ENCODE measurements at places on chromosomes 3 and 15.

GRCh38 chr3:13134879-13135206 is 61.6 kb upstream of the IQSEC1 start:
- DNase-seq: no peak

DNA sequence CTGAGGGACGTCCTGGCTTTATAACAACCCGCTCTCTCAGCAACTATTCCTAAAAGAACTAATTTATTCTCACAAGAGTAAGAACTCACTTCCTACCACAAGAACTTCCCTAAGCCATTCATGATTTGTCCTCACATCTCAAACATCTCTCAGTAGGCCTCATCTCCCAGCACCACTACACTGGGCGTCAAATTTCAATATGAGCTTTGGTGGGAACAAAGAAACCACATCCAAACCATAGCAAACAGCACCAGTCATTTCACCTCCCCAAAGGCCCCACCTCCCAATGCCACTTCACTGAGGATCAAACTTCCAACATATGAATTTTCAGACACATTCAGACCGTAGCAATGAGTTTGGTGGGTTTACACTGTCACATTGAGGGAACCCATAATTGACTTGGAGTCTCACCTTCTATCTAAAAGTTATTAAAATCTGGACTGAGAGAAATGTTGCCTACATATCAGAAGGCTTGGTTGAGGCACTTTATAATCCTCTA is 116.4 kb upstream of the AGBL1 start:
- no peak for DNase-seq

- DNase-seq: no peak
Observed at GRCh38 chr3:67005974-67006373, 7.9 kb downstream of the KBTBD8 start.

- DNase-seq: peak; percentile 4
Observed at GRCh38 chr3:32577581-32578556, 7.2 kb upstream of the DYNC1LI1 start.

- DNase-seq: no peak
Observed at GRCh38 chr15:97189162-97189780, 771.2 kb upstream of the ARRDC4 start.

- DNase-seq: no peak
Observed at GRCh38 chr3:117853923-117854668, 1144.5 kb downstream of the TUSC7 start.

DNA sequence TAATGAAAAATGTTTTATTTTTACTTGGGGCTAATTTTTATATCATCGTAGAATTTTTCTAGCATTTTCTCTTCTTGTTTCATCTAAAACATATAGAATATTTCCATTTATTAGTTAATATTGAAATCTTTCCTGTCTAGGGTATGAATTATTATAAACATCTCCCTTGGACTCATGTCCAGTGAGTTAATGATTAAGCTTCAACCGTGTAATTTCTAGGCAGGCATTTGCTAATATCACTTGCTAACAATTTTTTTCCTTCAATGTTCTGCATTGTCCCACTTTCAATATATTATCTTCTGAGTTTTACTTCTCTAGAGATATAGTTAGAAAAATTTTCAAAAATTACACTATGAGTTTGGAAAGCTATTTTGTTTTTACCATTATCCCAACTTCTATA is 1371.6 kb upstream of the EPHA6 start:
- no peak for DNase-seq

GRCh38 chr15:93479715-93480114 is 390.7 kb upstream of the RGMA start:
- no peak for DNase-seq

Measured in NCI-H524 (cell line).